CD4-positive, alpha-beta T cell treated with Interferon gamma for 1 hour (primary cell): ENCODE measurements at places on chromosomes 12 and 14.

- no peak for DNase-seq
These were observed 269.2 kb downstream of the CCDC91 start for GRCh38 chr12:28459481-28459880.

- no peak for DNase-seq
These were observed 22.4 kb downstream of the FAM222A start for GRCh38 chr12:109735825-109736551.

DNA sequence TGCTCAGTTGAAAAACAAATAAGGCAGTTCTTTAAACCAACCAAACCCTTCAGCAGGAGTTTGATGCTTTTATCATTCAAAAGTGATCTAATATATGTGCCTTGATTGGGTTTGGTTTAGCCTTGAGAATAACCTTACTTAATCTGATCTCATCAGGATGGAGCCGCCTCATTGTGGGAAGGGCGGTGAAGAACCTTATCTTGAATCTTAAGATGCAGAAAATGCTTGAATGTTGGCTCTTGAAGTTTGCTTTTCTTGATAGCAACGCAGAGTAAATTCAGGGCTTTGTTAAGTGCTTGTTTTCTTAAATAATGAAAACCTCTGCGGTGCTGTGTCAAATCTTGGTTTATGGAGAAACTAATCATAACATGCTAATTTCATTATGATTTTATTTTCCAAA is 138.2 kb downstream of the MON2 start:
- no peak for DNase-seq

DNA sequence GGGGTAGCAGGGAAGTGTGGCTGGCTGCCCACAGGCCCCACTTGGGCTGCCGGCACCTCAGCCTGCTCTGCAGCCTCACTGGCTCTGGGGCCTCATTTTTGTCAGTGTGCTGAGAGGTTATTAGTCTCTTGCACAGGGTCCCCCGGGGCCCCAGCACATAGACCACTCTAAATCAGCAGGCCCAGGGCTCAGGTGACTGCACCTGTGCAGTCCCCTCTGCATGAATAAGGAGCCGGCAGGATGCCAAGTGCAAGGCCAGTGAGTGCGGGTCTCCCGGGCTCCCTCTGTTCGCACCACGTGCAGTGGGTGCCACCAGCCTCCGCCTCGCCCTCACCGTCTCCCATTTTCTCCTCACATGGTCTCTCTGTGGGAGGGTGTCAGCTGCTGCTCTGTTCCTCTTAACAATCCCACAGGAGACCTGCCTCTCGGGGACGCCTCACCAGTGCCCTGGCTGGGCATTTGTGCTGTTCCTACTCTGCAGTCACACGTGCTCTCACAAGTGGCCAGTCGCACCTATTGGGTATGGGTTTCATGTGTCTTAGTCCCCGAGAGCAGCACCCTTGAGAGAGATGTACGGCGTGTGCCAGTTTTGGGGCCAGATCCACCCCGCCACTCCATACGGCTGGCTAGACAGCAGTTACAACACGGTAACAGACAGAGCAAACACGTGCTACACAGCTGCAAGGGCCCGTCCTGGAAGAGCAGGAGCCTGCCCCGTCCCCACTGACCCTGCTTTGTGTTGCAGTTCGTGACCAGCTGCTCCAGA is 40.4 kb downstream of the MMAB start:
- DNase-seq: no peak

DNA sequence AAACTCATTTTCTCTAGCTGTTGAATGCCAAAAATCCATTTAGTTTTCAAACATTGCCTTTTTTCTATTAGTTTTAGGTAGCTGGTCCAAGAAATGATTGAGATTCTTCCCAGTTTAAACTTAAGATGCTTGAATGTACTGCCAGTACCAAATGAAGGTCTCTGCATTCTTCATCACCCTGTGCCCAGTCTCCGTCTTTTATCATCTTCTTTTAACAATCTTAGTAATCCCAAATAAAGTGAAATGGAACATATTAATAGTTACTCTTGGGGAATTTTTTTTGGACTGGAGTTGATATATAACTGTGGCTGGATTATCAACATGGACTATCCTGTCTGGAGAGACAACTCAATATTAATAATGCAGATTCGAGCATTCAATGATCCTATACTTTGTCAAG is 54.1 kb upstream of the PCED1B start:
- DNase-seq: no peak

DNA sequence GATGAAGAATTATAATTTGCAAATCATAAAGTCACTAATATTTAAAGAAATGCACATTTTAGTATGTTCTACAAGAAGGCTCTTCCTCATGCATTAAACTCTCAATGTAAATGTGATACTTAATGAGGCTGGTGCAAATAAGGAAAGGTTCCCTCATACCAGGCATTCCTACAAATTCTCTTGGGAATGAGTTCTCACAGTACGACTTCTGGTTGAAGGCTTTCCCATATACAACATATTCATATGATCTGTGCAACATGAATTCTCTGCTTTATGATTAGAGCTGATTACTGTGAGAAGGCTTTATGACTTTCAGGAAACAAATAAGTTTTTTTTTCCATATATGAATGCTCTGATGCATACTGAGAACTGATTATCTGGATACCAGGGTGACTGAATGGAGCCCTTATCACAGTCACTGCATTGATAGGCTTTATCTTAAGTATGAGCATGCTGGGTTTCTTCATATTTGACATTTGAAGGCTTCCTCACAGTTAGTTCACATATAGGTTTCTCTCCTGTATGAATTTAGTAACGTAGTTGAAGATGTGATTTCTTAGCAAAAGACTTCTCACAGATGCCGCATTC is 293.9 kb downstream of the RAD51B start:
- DNase-seq: no peak

DNA sequence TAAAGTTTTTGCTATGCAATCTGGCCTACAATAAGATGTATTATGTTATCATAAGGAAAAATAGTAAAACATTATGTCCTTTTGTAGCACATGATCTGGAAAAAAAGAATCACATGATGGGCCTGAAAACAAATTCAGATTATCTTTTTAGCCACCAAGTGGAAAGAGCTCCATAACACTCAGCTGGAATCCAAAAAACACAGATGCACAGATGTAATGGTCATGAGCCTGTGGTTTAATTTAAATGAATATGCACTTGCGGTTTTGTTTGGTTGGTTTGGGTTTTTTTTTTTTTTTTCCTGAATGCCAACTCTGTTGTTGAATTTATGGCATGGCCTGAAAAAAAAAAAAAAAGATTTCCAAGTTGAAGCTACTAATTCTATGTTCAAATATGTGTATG is 4.1 kb downstream of the KCNC2 start:
- no peak for DNase-seq

DNA sequence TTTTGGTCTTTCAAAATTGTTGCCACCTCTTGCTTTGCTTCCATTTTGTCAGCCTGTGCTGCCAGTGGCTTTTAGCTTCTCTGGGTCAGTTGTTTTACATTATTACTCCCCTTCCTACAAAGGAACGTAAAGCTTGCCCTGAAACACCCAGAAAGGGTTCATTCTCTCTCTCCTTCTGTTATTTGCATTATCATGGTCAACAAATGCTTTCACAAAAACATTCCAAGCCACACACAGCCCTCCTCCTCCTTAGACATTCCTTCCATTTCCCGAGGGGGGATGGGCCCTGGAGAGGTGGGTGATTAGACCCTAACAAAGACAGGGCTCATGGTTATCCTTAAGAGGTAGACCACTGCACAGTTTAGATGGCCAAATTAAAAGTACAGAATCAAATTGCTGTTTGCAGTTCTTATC is 60.4 kb upstream of the SINHCAF start:
- DNase-seq: no peak

- DNase-seq: no peak
These were observed 16.9 kb upstream of the PDE3A start for GRCh38 chr12:20351406-20351805.

GRCh38 chr14:92943855-92944570 is 21.1 kb downstream of the CHGA start:
- DNase-seq: no peak
